Activated gamma-delta T cell treated with anti-CD3 and anti-CD28 coated beads, Interleukin-2, amount 50 U/mL, for 16 hours (primary cell): ENCODE measurements at places on chromosomes 3 and 15.

DNA sequence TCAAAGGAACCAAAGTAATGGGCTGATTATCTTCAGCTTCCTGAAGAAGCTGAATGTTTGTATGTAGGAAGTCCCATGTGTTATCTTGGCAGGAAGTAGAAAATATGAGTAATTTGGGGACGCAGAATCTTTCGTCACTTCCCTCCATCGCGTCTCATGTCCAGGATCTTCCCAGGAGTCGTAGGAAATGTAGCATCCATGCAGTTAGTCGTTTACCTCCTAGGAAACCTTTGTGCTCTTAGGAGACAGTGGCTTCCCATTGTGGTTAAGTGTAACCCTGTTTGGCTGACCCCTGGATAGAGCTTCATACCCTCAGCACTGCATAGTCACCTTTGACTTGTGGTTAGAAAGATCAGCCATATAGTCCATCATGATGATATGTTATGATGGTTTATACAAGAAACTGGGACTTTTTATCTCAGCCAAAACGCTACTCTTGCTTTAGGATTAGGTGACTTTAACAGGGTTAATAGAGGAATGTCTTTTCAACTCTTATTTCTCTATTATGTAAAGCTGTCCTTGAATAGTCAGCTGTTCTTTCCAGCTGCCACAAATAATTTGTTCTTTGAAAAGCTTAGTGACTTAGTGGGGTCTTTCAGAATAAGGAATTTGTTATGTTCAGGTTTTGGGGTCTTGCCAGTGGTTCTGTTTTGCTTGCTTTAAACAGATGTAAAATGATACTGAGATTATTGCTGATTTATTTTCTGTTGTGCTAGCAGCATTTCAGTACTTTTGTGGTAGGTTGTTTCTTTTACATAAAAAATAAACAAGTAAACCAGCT is 92.2 kb downstream of the KLHL25 start:
- DNase-seq: no peak

DNA sequence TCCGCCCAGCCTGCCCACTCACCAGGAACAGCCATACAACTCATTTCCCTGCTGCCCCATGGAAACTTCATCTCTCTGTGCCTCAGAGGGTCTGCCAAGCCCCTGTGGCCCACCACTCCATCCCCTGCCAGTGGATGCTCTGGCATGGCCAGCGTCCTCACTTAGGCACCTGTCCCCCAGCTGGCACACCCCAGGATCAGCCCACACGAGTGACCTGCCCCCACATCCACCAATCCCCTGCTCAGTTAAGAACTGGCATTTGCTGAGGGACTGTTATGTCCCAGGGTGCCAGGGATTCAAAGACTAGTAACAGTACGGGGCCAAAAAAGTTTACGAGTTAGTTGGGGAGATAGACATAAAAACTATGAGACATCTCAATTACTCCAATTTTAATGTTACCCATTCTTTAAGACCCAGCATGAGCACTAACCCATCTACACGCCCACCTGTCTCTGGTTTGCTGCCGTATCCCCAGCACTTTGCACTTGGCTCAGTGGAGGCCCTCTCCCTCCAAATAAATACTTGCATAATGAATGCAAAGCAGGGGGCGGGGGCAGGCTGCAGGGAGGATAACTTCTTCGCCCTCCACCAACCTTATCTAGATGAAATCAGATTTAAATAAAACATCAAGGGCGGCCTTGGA is 11.6 kb upstream of the BAHD1 start:
- no peak for DNase-seq

GRCh38 chr3:67416703-67417102 is 237.7 kb downstream of the SUCLG2 start:
- no peak for DNase-seq

- no peak for DNase-seq
Measured at GRCh38 chr3:100227511-100227921, 33.3 kb upstream of the TBC1D23 start.

DNA sequence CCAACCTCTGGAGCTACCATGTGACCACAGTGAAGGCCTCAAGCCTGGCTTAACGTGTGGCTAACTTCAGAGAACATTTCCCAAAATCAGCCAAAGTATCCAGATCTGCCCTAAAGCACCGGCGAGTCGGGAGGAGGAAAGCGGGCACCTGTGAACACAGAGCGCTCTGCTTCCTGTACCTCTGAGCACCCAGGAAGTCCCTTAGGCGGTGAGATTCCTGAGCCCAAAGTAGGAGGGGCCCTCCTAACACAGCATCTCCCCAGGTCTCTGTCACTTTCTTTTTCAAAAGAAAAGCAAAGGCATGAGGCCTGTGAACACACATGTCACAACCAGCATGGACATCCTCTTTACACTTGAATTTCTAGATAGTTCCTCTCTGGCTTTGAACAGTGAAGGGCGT is 944 bp upstream of the EIF4E3 start:
- no peak for DNase-seq

- DNase-seq: no peak
Measured at GRCh38 chr15:45180201-45180600, 7.6 kb downstream of the SHF start.

DNA sequence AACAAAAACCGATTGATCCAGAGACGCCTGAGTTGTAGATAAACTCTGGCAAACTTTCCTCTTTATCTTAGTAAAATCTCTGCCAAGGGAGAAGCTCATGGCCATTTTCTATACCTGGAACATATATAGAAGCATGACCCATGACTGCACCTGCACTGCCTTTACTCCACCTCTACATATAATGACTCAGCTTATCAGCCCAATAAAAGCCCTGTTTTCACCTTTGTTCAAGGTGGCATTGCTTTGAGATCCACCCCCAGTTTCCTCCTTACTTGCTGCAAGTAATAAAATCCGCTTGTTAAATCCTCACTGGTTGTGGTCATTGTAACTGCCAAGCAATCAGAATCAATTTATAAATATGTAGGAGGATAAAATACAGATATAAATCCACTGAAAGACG is 1280.4 kb downstream of the NSUN3 start:
- DNase-seq: no peak
